ENCODE measurements at places on chromosomes 3 and 15.

DNA sequence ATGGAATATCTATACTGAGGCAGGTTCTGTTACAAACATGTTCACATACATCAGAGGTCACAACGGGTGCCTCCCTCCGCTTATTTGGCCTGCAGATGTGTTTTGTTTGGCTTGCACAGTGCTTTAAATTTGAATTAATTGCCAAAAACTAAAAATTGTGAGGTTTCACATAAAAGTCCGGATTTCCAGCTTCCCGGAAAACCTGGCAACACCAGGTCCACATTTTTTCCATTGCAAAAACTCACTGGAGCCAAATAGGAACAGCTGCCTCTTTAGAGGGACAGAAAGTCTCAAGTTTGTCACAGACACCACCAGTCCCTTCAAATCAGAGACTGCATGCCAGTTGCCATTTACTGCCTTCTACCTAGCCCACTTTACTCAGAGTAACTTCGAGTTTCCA is 205.9 kb upstream of the MDFIC2 start:
- no peak for ATAC-seq

GRCh38 chr3:7106635-7107034 is 245.7 kb downstream of the GRM7 start:
- ATAC-seq = no peak

DNA sequence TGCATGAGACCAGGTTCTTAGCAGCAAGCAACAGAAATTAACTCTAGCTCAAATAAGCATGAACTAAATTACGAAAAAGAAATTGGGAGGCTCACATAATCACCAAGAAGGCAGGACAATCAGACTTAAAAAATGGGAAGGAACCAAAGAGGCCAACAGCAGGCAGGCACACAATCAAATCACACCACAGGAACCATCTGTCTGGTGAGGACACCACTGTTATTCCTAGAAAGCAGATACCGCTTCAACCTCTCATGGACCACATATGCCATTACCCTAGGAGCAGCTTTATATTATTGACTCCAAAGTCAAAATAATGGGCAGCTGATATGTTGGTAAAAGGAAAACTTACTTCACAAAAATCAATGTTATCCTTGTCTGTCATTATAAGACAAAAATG is 51.6 kb downstream of the SUCLG2 start:
- no peak for ATAC-seq

GRCh38 chr3:54897028-54897711 is 30.7 kb downstream of the LRTM1 start:
- ATAC-seq = no peak

GRCh38 chr15:70497661-70498060 is 265.7 kb downstream of the UACA start:
- no peak for ATAC-seq

DNA sequence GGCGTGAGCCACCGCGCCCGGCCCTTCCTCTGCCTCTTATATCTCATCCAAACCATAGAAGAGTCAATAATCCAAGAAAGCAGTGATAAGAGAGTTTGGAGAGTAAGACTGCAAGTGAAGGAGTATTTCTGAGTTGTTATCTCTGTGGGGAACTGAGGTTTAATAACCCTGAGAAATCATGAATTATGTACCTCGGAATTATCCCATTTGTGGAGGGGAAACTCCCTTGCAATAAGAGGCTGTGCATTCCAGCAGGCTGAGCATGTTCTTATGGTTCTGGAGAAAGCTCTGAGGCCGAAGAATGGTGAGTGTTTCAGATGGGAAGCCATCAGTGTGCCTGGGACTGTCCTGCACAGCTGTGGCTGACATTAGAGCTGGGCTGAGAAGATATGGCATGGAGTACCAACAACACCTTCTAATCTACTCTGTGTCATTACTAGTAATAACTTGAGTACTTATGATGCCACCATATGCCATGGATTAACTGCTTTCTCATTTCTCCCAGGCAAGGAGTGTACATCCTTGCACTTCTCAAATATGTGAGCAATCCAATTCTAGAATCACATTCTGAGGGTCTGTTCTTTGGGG is 31.4 kb upstream of the NOX5 start:
- ATAC-seq = no peak

- ATAC-seq = peak; percentile 66
These were observed 56.5 kb upstream of the GATA2 start for GRCh38 chr3:128549283-128550112.

GRCh38 chr3:120495809-120496208 is 45.0 kb upstream of the FSTL1 start:
- ATAC-seq = no peak

DNA sequence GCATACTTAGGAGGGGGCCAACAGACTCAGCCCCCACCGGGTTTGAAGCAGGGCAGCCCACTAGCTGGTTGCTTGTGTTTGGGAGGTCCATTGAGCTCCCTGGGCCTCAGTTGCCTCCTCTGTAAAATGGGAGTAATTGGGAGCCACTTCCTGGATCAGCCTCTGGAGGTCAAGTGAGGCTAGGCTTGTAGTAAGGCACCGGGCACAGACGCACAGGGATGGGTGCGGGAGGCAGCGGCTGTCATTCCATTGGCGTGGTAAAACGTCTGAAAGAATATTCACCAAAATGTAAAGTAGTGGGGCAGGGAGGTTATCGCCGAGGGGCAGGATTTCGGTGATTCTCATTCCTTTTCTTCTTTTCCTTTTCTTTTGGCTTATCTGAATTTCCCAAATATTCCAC is 64.6 kb downstream of the TLE3 start:
- ATAC-seq = no peak

DNA sequence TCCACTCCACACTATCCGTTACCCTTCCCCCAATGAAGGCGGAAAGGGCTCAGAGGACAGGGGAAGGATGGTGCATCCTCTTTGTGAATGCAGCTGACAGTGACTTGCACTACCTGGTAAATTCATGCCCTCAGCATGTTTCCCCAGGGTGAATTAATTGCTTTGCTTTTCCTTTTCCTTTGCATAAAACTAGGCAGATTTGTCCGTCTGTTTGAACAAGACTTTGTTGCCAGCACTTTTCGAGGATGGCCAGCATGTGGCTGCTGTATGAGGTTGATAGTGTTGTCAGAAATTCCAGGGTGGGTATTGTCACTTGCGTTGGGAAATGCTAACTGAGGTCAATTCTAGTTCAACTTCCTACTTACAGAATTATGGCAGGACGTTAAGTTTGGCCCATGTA is 79.0 kb upstream of the RARB start:
- ATAC-seq = no peak

GRCh38 chr15:66184492-66184891 is 69.1 kb downstream of the MEGF11 start:
- ATAC-seq = no peak

DNA sequence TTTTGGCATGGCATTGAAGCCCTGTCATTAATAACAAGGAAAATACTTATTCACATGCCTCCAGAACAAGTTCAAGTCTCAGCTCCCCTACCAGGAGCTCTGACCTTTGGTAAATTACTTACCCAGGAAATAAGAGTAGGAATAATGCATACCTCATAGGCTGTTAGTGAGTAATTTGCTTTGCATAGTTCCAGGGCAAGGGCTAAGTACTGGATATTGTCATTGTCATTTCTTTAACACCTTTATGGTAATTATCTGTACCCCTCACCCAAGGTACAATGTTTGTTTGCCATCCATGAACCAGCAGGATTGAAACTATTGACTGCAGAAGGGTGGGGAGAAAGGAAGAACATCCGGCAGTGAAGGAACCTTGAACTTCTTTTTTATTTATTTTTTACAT is 148.5 kb downstream of the SOX2 start:
- no peak for ATAC-seq

GRCh38 chr15:70199540-70200410 is 102.1 kb upstream of the TLE3 start:
- ATAC-seq = no peak

- ATAC-seq = no peak
These were observed 68.2 kb downstream of the HMCES start for GRCh38 chr3:129346695-129347457.

GRCh38 chr15:39357480-39358268 is 223.2 kb upstream of the THBS1 start:
- peak; percentile 48 for ATAC-seq

GRCh38 chr3:140051019-140051957 is 116.3 kb downstream of the CLSTN2 start:
- ATAC-seq = peak; percentile 32

GRCh38 chr3:48845170-48845569 is 2.5 kb downstream of the PRKAR2A start:
- no peak for ATAC-seq

GRCh38 chr15:100596792-100597191 is 5.2 kb downstream of the LINS1 start:
- ATAC-seq = peak; percentile 89

DNA sequence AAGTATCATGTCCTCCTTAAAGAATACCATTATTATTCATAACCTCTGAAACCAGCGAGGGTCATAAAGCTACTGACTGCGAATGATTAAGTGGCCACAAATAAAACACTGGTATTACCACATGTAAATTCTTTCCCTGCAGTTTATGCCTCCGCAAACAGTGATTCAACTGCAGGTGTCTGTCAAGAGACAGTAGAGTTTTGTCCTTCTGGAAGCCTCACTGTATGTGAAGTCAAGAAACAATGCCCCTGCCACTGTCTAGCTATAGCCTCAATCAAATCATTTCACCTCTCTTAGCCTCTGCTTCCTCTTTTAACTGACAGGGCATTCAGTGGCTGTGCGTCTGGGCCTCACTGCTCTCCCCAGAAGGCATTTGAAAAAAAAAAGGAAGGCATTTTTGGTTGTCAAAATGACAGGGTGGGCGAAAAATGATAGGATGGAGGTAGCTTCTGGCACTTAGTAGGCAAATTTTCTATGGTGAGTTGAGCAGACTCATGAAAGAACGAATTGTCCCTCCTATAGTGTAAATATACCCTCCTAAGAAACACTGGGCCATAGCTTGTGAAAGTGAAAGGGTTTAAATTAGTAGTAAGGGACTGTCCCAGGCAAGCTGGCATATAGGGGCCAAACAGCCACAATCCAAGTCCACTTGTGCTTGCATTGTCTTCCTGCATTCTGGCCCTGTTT is 66.7 kb downstream of the FILIP1L start:
- peak; percentile 81 for ATAC-seq

GRCh38 chr3:188164248-188164687 is 10.3 kb downstream of the LPP start:
- peak; percentile 94 for ATAC-seq

DNA sequence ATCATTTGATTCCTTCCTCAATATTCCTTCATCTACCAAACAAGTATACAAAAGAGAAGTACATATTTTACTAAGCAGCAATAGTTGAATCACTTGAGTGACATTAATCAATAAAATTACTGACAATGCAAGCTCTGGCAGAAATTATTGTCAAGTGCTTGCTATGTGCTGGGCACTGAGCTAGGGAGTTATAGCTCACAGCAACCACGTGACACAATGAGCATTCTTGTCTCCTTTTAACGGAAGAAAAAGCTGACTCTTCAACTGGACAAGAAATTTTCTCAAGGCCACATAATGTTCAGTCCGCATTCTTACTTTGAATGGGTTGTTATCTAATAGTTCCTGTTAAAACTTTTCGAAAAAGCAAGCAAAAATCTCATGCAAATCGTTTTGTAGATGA is 500.1 kb downstream of the PYDC2 start:
- no peak for ATAC-seq

DNA sequence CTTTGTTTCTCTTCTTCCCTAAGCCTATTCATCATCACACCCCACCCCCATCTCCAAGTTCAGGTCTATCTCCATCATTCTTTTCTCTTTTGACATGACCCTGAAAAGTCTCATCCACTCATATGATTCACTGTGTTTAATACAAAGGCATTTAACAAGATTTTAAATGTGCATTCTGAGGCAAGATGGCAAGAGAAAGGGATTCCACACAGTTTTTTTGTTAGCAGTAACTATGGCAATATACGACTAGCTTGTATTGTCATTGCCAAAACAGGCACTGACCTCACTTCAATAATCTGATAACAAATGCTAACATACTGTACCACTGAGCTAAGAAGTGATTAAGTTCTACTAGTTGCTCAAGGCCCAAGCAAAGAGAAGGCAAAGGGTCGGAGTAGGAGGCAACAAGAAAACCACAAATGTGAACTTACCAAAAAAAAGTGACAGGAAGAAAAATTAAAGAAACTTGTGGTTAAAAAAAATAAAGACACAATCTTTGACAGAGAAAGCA is 53.2 kb downstream of the FBN1 start:
- ATAC-seq = no peak

GRCh38 chr3:126573492-126574117 is 14.9 kb upstream of the C3orf22 start:
- peak; percentile 33 for ATAC-seq

DNA sequence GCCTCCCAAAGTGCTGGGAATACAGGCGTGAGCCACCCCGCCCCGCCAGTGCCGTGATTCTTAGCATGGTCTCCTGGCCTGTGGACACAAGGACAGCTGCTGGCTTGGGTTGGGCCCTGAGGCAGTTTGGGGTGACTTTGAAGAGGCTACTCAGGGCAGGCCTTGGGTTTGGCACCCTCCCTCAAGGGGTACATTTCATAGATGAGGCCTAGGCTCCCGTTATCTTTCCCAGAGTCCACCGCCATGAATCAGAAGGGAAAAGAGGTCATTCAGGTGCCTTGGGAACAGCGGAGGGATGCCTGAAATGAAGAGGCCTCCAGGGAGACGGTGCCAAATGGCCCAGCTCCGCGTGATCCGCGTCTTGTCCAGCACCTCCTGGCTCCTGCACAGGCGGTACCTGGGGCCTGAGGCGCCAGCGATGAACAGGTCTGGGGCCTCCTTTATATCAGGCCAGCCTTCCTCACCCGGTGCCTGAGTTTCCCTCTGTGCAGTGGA is 9.3 kb downstream of the GNAI2 start:
- ATAC-seq = no peak

DNA sequence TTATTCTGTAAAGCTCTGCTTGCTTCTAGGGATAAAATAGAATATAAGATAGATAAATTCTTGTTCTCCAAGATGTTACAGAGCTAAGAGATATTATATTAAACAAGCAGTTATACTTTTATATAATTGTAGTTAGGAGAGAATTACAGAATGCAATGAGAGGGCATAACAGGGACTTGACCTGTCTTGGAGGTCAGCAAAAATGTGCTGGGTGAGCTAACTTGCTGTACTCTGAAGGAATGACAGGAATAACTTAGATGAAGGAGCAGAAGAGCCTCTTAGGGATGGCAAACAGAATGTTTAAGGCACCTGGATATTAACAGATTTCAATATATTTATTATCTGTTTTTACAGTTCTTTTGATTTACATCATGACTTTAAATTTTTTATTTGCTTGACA is 33.2 kb downstream of the ZNF654 start:
- ATAC-seq = no peak

GRCh38 chr15:62873203-62873602 is 169.3 kb upstream of the TPM1 start:
- ATAC-seq = no peak

DNA sequence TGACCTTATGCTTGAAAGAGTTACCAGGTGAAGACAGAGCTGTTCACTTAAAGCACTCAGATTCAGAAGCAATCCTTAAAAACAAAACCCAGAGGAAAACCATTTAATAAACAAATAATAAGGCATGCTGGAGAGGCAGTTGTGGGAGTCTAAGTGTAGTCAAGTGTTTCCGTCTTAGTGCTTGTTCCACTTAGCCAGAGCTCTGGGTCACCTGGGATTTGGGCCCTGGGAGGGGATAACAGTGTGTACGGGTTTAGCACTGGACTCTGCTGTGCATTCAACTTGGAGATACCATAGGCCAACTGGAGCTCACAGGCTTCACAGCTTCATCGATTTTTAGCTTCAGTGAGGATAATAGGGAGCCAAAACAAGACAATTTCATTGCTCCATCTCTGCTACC is 444.6 kb downstream of the CNTN4 start:
- ATAC-seq = no peak

- no peak for ATAC-seq
These were observed 681 bp upstream of the IL17RE start for GRCh38 chr3:9901967-9902366.
